ENCODE measurements at places on chromosomes 5 and 9.

GRCh38 chr9:104861397-104861796 is 66.6 kb downstream of the ABCA1 start:
- no peak for DNase-seq

DNA sequence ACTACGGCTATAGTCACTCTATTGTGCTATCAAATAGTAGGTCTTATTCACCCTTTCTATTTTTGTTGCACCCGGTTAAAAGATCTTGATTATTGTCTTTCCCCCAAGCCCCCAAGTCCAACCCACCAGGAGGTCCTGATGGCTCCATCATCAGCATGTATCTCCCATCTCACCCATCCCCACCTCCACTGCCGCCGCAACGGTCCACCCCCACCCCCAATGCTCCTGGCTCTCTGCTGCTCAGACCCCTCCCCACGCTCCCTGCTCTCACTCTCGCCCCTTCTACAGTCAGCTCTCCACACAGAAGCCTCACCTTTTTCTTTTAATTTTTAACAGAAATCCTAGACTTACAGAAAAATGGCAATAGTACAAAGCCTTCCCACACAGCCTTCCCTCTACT is 51.5 kb upstream of the SH3PXD2B start:
- DNase-seq = no peak

- DNase-seq = no peak
Measured at GRCh38 chr9:1073497-1073896, 23.3 kb downstream of the DMRT2 start.

GRCh38 chr9:126989847-126990842 is 75.6 kb downstream of the RALGPS1 start:
- DNase-seq = no peak

DNA sequence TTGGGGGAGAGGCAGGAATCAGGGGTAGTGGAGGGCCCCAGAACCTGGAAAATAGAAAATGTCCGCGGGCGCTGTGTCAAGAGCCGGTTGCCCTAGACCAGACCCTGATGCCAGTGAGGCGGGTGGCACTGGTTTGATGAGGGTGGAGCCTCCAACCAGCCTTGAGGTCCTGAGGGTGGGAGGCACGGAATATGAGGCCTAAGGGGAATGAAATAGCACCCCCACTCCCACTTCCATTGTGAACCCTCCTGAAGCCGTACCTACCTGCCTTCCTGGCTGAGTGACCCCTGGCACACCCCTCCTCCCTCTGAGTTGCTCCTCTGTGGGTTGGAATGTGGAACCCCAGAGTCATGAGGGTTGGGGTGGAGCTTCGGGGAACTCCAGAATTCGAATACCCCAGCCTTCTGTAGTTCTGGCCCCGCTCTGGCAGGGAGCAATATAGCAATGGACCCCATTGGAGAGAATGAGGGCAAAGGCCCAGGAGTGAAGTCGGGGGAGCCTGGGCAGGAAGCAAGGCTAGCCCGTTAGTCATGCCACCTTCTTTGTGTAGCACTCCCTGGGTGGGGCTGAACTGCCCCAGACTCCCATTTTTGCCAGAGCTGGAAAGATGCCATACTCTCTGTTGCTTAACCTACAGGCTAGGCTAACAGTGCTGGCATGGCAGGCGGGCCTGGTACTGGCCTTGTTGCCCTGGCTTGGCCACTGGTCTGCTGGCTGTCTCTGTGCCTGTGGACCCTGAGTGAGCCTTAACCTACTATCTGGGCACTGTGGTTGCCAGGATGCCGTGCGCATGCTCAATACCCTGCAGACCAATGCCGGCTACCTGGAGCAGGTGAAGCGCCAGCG is 1.0 kb downstream of the FPGS start:
- DNase-seq = no peak

DNA sequence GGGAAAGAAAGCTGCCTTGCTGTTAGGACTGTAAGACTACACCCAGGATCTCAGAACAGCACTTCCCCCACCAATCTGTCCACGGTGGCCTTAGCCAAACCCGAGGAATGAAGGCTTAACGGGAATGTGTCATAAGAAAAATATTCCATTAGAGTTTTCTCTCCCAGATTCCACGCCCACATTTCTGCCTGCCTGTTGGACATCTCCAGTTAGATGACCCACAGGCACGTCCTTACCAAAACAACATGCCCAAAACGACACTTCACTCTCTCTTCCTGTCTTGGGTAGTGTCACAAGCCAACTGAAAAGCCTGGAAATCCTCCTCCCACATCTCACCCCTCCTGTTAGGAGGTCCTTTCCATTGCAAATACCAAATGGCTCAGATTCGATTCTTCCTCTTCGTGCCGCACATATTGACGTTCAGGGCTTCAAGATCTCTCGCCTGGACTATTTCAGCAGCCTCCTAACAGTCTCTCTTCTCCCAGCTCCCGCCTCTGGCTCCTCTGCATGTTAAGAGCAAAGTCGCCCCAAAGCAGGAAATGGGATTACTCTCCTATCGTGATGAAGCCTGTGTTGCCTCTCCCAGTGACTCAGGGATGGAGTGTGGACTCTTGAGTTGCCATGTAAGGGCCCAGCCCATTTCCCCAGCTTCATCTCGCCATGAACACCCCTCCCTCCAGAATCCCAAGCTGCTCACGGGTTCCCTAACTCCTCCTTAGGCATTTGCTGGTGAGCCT is 159.3 kb downstream of the NR3C1 start:
- no peak for DNase-seq

DNA sequence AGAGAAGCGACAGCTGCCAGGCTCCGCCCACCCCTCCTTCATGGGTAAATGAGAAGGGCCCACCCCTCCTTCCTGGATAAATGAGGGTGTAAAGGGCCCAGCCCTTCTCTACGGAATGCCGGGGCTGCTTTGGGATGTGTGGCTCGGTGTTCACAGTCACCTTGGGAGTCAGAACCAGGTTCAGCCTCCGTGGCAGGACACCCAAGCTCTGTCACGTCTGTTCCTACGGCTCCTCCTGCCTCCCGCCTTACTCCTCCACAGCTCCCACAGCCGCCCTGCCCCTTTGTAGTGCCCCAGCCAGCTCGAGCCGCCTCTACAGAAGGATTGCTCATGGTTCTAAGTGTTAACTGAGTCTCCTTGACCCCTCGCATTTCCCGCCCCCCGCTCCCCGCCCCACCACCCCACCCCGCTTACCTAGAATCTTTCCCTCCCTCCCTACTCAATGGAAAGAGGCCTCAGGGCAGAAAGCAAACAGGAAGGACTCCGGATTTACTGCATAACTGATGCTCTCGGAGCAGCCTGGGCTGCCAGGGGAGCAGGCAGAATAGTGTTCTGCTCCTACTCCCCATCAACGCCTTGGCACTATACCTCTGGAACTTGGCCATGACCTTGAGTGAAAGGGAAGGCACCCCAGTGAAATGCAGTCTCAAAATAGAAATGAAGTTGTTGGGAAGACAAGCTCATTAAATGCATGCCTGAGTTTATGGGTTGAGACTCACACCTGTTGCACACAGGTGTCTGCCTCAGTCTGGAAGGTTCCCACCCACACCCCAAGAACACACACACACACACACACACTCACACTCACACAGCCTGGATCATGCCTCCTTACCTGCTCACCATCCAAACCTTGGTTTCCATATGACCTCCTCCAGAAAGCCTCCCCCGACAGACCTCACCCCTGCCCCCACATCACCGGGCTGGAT is 59.6 kb downstream of the NEURL1B start:
- DNase-seq = no peak

- no peak for DNase-seq
Measured at GRCh38 chr9:89596937-89597555, 7.8 kb upstream of the GADD45G start.

GRCh38 chr9:129665389-129665775 is at the start of gene PRRX2:
TSS of gene PRRX2 (plus strand) at chr9:129665647. CDS start at chr9:129665868, 221 bp downstream.
- no peak for DNase-seq

DNA sequence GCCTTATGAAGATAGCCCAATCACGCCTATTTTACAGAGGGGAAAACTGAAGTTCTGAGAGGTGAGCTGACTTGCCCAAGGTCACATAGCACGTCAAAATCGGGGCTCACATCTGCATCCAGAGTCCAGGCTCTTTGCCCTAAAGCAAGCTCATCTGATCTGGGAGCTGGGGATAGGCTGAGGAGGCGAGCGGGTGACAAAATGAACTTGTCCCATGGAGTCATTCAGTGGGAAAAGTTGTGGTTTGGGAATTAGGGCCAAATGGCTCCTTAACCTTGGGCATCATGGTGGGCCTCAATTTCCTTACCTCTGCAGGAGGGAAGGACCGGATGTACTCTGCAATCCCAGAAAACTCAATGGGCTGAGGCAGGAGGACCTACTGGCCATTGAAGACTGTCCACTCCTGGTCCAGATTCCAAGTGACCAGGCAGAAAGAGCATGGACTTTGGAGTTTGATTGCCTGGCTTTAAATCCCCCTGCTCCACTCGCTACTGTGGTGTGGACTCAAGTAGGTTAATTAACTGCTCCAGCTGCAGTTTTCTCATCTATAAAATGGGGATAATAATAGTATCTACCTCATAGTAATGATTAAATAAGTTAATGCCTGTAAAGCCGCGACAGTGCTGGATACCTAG is 160.4 kb downstream of the RGS3 start:
- no peak for DNase-seq

DNA sequence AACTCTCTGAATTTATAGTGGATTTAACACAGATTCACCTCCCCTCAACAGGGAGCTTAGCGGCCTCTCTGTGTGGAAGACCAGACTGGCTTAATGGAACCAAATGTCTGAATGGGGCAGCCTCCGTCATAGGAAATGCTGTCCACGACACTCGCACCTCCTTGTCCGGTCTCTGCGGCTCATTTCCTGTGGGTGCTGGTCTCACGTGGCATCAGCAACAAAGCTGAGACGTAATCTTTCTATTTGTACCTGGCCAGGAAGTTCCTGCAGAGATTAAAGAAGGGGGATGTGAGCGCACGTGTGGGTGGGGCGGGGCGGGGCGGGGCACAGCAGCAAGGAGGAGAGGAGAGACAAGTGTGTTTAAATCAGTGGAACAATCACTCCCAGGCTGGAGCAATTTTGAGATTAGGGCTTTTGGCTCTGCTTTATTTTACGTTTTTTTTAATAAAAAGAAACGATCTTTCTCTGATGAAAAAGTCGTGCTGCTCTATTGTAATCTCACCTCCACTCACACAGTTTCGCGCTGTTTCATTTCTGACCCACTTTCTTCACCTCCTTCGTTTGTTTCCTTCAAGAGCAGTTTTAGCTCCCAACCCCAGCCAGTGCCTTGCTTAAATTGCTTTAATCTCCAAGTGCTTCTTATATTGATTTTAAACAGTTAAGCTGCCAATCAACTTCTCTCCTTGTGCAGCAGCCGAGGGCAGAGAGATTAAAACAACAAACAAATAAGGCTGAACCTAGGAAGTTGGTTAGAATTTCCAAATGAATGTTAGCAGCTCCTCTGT is 132.2 kb upstream of the ASTN2 start:
- DNase-seq = no peak

- no peak for DNase-seq
Measured at GRCh38 chr5:147490989-147491388, 18.9 kb downstream of the DPYSL3 start.

- no peak for DNase-seq
Measured at GRCh38 chr9:107488375-107489143, 1.0 kb downstream of the KLF4 start.

DNA sequence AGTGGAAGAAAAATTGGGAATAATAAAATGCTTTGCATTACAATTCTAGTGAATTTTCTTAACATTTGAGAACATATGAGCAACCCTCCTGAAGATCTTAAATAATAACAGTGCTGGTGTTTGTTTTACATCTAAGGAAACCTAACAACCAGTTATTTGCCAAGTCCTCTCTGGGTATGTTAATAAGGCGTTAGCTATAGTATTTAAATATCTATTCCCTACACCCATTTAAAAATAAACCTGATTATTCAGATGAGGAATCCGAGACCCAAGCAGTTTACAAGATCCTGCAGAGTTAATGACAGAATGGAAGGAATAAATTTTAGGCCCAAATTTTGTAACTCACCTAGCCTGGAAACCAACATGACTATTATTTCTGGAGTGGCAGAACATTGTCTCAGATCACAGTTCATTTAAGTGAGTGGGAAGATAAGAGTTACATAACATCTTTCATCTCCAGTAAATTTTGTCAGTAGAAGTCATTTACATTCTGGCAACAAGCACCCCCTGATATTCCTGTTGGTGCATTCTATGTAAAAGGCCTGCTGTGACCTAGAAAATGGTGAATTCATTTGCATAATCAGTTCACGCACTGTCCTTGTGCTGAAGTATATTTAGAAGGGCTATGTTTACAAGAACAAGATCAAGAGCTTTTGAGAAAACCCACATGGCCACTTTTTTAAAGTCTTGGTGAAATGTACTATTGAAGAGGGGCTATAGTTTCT is 148.2 kb downstream of the COX7C start:
- no peak for DNase-seq

DNA sequence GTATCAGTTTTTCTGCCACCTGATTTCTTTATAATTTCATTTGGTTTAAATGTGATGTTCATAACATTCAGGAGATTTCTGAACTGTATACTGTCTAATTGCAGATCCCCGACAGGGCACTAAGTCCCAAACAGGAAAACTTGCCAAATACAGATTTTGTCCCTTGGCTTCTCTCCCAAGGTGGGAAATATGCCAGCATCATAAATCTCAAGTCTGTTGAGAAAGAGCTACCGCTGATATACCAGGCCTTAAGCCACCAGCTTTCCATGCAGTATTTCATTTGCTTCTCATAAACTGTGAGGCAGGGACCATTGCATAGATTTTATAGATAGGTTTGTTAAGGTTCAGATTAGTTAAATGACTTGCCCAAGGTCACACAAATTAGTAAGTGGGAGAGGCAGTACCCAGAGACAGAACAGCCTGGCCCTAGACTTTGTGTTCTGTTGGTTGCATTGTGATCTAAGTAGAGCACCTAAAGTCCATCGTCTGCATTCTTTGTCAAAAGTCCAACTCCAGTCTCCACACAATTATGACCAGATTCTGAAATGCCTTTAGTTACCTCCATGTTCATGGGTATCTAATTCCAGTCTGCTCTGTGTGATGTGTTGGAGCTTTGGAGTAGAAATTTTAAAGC is 16.2 kb downstream of the GPR21 start:
- DNase-seq = no peak

DNA sequence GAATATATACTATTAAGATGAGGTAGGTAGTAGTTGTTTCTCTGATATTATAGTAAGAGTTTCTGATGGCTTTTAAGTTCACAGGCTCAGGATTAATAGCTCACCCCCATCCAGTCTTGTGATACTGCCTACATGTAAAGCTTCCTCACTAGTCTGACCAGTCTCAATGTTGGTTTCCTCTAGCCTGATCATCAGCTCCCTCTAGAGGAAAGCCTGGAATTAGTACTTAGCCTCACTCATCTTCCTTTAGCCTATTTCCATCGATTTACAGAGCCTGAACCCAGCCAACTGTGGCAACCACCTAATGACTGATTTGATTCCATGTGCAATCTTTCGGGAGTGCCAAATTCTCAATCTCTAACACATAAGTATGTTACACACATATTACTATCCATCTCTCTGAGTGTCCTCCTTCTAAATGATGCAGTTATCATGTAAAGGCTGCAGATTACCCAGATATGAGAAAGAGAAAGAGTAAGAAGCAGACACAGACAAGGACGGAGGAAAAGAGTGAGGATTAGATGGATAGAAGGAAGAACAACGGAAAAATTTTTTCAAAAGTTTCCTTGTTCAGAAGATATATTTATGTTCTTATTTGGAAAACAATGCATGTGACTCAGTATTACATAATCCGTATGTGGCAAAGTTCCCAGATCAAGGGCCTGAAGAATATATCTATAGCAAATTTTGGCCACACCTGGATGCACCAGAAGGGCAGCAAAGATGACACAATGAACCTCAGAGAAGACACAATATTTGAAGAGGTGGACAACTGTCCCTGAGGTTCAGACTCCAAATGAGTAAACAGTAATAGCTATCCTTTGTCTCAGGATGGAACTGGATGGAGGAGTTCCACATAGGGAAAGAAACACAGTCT is 333.7 kb downstream of the ELAVL2 start:
- no peak for DNase-seq
